ENCODE measurements at places on chromosomes 4 and X. TPM values are rescaled to one million over a fixed set of nuclear protein-coding genes. Genes with fewer than 3 reads are reported as not detected.

Gene SYN1
- polyA plus RNA-seq: 16.5 TPM

Gene MTNR1A
- polyA plus RNA-seq: not detected

Gene SLC2A9
- polyA plus RNA-seq: 1.8 TPM

Gene DNAAF6
- polyA plus RNA-seq: not detected

Gene GPC4
- 3.2 TPM for polyA plus RNA-seq
